ENCODE measurements at places on chromosomes 3 and 15.

GRCh38 chr3:29503314-29503713 lies 222.4 kb downstream of the RBMS3 start:
- no peak for DNase-seq

DNA sequence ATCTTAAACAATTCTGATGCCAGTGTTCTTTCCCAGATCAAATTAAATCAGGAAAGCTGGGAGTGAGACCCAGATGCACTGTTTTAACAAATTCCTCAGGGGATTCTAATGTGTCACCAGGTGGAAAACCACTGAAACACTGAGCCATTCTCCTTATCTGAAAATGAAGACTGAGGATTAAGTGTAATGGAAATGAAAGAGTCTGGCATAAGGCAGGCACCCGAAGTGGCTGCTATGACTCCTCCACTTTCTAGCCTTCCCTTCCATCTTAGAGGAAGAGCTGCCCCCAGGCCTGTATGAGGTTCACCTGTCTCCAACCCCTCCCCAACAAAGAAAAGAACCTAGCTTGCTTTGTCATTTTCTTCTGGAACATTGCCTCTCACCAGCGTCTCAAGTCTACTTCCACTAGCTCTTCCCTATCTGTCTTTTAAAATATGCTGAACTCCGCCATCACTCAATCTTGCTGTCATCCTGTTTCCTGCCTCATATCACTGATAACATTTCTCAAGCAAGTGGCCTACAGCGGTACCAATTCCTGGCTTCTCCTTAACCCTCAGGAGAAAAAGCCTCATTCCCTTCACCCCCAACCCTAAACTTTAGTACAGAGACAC lies 13.7 kb upstream of the ABHD2 start:
- no peak for DNase-seq

DNA sequence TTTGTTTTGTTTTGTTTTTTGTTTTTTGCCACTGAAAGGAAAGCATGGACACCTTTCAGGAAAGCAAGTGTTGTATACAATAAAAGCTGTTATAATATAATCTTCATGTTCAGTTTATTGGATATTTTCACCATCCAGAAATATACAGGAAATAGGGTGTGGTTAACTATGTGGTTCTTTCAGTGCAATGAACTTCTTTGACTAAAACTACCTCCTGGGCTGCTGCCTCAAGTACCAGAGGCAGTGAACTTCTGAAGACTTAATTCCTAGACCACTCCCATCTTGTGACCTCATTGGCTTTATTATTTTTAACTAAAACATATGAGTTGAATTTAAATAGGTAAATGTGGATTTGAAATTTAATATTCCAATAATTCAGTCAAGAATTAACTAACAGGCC lies 27.1 kb upstream of the TBL1XR1 start:
- no peak for DNase-seq

- DNase-seq: no peak
These were observed 17.0 kb upstream of the ANO10 start for GRCh38 chr3:43638594-43639447.

DNA sequence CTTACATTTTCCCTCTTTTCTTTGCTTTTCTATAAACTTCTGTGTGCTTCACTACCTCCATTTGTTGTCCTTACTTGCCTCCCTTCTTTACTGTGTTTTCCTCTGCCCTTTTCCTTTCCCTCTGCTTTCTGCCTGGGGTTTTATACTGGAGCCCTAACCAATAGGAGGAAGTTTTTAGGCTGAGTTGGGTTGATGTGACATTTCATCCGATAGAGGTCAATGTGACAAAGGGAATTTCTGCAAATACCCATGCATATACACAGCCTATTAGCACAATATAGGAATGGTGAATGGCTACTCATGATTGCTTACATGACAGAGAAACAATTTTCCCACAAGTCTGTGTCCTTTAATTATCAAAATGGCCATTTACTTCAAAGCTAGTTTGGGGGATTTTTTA lies 153.0 kb upstream of the ARPP21 start:
- DNase-seq: no peak

- DNase-seq: no peak
These were observed 55.8 kb upstream of the DGKG start for GRCh38 chr3:186417791-186418190.

- DNase-seq: no peak
These were observed 152.1 kb downstream of the NEK10 start for GRCh38 chr3:27216955-27217552.

DNA sequence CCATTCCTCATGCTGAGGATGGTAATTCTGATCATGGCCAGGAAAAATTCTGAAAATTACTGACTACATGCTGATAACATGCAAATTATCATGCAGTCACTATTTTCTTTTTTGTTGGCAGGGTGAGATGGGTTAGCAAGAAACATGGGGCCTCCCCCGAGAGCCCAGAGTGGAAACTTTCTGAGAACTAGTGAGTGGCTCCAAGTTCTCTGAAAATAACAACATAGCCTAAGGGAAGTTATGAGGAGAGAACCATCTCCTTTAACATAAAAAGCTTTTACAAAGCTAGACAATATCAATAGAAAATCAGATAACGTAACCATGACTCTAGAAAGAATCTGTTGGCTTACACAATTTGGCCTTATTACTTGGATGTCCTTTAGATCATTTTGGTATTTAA lies 254.2 kb downstream of the PLOD2 start:
- DNase-seq: no peak

GRCh38 chr15:41971895-41972252 lies 483 bp downstream of the EHD4 start:
- no peak for DNase-seq

DNA sequence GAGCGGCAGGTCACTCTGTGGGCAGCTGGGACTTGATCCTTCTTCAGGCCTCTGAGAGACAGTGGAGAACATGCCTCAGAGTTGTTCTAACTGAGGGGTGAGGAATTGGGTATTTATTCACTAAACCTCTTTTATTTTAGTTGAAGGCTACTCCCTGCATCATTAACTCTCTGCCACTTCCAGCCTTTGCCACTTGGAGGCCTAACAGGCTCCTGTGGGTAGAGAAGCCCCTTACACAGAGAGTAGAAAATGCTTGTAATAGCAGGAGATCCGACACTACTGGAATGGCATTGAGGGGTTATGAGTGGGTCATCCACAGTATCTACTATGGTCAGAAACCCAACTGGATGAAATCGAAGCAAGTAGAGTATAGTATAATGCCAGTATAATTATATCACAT lies 81.7 kb downstream of the RYR3 start:
- DNase-seq: no peak

DNA sequence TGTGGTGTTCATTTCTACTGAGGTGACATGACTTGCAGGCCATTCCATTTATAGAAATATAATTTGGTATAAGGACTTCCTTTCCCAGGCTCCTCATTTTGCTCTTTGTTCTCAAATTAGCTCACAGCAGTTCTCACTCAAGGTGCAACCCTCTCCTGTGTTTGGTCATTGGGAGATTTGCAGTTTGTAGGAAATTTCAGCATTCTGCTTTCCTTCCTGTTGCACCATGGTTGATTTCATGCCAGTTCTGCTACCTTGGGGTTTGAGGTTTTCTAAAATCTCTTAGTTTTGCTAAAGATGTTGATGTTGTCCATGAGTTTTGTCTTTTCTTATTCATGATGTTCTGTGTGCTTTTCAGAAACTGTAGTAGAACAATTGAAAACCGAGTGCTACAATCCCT lies 65.7 kb upstream of the PROK2 start:
- DNase-seq: no peak

DNA sequence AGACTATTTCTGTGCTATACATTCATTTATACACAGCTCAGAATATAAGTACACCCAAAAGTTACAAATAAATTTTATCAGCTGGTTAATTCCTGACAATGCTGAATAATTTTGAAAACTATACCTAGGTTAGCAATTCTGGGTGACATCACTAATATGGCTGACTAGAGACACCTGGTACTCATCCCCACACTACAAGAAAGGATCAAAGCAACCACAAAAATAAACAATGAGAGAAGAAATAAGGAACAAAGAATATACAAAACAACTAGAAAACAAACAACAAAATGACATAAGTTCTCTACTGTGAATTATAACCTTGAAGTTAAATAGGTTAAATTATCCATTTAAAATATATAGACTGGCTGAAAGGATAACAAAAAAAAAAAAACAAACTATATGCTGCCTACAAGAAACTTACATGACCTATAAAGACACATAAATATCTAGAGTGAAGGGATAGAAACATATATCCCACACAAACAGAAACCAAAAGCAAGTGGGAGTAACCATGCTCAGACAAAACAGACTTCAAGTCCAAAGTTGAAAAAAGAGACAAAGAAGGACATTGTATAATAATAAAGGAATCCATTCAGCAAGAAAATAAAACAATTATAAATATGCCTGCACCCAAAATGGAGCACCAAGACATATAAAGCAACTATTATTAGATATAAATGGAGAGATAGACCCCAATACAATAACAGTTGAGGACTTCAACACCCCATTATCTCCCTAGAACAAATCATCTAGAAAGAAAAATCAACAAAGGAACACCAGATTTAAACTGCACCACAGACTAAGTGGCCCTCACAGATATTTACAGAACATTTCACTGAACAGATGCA lies 57.8 kb downstream of the IMPG2 start:
- DNase-seq: no peak

DNA sequence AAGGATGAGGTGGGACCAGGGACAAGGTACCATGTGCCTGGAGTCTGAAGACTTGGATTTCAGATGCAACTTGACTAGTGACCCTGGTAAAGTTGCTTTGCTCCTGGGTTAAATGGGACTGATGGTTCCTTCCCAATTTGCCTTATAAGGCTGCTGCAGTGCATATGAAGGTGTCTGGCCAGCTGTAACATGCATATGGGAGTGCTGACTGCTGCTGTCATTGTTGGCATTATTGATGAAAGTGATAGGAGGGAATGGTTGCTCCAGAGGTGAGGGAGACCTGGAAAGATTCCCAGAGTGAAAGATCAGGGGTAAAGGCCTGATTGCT lies 20.5 kb downstream of the CYP8B1 start:
- no peak for DNase-seq

GRCh38 chr3:159620281-159620680 lies 368.4 kb upstream of the IL12A start:
- DNase-seq: no peak

GRCh38 chr15:27249760-27250109 lies 278.8 kb downstream of the GABRG3 start:
- no peak for DNase-seq

DNA sequence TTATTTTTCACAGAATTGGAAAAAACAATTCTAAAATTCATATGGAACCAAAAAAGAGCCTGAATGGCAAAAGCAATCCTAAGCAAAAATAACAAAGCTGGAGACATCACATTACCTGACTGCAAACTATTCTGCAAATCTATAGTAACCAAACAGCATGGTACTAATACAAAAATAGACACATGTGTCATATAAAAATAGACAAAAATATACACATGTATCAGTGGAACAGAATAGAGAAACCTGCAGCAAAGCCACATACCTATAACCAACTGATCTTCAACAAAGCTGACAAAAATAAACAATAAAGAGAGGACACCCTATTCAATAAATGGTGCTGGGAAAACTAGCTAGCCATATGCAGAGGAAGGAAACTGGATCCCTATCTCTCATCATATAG lies 259.6 kb downstream of the IGSF11 start:
- DNase-seq: no peak

DNA sequence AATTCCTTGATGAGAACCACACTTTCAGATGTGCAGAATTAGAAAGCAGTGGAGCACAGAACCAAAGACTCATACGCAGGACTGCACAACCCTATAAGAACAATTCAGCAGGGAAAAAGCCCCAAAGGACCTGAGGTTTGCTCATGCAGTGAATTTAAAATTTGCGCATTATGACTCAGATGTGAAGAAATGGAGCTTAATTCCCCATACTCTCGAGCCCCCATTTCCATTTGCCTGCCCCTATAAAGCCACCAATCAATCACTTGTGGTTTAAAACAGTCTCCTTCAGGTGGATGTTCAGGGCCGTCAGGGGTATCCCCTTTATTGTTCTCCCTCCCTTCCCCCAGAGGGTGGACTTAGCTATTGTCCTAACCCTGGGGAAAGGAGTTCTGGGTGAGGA lies 221.2 kb downstream of the IGSF11 start:
- DNase-seq: no peak

GRCh38 chr15:73052653-73053397 lies 562 bp downstream of the NEO1 start:
- no peak for DNase-seq

DNA sequence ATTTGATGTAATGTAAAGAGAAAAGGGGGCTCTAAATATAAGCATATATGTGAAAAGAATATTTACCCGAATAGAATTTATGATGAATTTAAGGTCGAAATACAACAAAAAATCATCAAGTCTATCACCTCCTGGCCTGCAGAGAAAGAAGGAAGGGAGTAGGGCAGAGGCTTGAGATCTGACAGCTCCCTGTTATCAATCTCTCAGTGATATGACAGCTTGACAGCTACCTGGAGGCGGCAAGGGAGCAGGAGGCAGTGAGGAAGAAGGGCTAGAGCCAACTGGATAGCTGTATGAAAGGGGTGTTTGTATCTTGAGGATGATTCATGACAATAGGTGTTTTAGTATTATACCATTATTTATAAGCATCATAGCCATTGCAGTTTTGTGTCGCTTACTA lies 299.8 kb upstream of the DNAJC19 start:
- DNase-seq: no peak

GRCh38 chr15:89172921-89173320 lies 48.5 kb downstream of the RLBP1 start:
- no peak for DNase-seq

- no peak for DNase-seq
These were observed 354.7 kb downstream of the FGF12 start for GRCh38 chr3:192372616-192373015.

DNA sequence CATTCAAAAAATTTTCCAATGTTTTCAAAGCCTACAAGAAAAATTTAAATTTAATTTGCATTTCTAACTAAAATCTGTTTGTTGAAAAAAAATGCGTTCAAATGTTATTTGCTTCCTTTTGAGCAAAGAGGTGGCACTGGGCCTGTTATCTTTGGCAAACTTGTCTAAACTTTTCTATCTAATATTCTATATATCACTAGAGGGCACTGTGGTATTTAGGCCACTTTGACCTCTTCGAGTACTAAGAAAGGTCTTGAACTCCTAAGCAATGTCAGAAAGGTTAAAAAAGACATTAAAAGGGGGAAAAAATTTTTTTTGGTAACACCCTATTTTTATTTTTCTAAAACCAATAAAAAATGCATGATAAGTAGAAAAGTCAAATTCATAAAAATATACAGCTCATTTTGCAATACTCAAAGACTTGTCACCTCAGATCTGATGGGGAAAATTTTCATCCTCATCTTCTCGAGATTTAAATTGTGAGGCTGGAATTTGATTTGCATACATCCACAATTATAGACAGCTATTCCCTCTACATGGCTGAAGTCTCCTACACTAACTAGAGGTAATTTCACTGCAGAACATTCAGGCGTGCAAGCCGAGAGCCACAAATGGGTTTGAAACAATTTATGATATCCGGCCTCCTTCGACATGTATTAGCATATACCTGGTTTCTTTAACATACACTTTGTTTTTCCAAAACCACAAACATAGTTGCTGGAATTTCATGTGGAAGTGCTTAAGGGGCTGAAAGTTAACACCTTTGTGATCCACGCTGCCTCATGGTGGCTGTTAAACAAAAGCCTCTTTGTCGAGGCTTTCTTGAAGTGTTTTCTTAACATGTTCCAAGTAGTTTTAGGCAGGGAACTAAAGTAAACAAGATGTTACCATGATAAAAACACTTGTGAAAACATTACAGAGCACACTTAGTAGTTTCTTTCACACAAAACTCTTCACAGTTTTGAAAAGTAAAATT lies 576.4 kb downstream of the FOXP1 start:
- DNase-seq: no peak
